Esophagus squamous epithelium (tissue), 5 donors: ENCODE measurements at places on chromosomes 2 and 18.

DNA sequence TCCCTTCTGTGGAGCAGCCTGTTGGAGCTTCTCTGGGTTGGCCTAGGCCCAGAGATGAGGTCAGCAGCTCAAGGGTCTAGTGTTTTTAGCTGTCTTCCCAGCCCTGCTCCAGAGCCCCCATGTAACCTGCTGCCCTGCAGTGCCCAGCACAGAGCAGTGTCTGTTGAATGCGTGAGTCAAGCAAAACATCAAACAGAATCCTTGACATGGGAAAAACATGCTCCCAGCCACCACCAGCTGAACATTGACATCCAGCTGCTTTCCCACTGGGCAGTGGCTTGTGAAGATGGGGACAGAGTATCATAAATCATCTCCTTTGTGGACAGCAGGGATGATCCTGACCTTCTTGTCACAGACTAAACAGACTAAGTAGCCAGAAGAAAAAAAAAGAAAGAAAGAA, 22.6 kb downstream of the IMPA2 start:
- DNase-seq, result no peak

- DNase-seq, result no peak
Observed at GRCh38 chr2:9403924-9404323, 19.4 kb downstream of the ITGB1BP1 start.

DNA sequence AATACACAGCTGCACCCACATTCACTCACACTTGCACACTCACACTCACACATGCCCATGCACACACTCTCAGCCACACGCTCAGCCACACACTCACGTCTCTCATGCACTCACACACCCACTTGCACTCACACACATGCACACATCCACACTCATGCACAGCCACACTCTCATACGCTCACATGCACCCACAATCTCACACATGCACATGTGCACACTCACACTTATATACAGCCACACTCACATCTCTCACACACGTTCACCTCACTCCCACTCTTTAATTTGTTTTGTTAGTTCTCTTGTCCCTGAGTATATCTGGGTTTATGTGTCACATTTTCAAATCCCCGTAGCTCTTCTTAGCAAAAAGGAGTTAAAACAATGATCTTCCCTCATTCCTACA, 114.9 kb downstream of the LRATD1 start:
- DNase-seq, result no peak

DNA sequence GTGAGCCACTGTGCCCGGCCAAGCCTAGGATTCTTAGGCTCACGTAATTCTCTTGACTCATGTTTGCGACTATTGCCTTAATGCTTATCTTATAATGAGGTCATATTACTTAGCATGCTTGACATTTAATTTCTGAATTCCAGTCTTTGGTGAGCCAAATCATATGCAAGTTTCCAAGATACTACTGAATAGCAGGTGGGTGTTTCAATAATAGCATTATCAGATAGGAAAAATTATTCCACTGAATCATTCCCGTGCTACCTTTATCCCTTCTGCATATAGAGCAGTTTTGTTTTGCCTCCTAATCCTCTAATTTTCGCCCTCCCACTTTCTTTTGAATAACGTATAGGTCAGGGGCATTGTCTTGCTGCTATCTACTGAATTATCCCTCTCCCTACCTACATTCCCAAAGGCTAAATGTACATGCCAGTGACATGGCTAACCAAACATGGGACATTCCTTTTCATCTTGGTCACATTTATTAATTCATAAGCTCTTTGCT, 4.9 kb downstream of the DAW1 start:
- no peak for DNase-seq

DNA sequence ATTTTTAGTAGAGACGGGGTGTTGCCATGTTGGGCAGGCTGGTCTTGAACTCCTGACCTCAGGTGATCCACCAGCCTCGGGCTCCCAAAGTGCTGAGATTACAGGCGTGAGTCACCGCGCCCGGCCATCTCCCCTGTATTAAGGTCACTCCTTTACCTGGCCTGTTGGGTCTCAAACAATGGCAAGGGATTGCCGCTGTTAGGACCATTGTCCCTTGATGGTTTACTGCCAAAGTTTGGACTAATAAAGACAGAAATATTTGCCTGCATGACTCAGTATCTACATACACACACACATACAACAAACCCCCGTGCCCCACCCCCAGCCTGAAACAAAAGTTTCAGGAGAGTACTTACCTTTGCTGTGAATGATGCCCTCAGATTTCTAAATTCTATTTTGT, 16.5 kb downstream of the PARD3B start:
- DNase-seq, result no peak

DNA sequence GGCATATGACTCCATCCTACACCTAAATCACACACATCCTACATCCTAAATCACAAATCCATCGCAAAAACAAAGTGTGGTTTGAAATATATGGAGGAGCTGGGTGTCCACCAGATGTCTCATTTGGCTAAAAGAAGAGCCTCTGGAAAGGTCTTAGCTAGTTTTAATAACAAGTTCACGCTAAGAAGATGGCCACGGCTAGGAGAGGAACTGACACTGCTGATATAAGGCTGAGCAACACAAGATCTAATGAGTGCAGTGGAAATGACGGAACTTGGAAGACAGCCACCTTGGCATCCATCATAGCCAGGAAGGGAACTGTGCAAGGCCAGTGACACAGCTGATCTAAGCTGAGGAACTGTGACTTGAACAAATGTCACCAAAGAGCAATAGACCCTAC, 60.0 kb upstream of the AGAP1 start:
- no peak for DNase-seq
